ENCODE measurements at places on chromosomes 1 and 21.
A peak's percentile ranks its signal among the peaks of the same experiment; 100 is the strongest.

DNA sequence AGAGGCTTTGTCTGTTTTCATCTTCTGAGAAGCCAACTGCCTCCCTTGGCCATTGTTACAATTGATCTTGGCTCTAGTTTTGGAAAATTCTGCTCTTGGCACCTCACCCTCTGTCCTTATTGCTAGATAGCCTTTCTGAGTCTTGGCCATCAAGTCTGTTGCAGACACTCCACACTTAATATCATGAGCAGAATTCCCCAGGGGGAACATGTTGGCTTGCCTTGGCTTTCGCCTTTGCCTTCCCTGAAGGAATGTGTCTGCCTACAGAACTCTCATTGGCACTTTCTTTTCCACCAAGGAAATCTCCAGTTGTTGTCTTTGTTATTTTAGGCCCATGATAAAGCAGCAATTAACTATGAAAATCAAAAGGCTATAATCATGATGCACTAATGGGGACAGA lies 42.7 kb upstream of the LDLRAP1 start:
- DNase-seq, result no peak

DNA sequence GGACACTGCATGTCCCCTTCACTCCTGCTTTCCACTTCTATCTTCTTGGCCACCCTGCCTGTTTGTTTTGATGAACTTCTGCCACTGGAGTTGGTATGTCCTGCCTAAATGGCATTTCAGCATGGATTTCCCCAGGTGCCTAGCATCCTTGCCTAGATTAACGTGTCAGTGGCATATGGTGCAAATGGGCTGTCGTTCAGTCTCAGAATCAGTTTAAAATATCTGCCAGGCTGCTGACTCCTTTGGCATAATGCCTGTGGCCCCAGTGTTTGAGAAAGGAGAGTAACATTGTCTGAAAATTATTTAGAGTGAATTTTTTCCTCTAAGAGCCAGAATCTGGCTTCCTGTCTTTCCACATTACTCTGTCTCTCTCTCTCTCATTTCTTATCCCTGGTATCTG lies 64.9 kb upstream of the BARHL2 start:
- no peak for DNase-seq

- DNase-seq, result no peak
Observed at GRCh38 chr1:24443241-24443656, 27.6 kb downstream of the NIPAL3 start.

DNA sequence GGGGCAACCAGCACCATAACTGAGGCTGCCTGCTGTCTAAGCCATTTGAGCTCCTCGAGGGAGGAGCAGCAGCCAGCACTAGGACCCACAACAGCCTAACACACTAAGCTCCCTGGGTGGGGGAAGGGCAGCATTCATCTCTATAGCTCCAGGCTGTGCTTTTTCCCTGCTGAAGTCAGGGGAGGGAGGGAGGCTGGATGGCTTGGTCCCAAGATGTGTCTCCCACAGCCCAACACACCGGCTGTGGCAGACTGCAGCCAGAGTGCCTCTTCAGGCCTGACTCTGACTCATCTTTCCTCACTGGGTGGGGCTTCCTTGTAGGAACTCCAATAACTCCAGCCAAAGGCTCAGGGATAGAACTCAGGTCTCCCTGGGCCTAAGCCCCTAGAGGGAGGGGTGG lies 296.3 kb downstream of the PRDM2 start:
- no peak for DNase-seq

GRCh38 chr1:75587692-75588091 lies 23.2 kb downstream of the SLC44A5 start:
- no peak for DNase-seq

- no peak for DNase-seq
Observed at GRCh38 chr1:218474128-218474527, 129.0 kb downstream of the TGFB2 start.

- no peak for DNase-seq
Observed at GRCh38 chr1:204684571-204685235, 835 bp downstream of the LRRN2 start.

DNA sequence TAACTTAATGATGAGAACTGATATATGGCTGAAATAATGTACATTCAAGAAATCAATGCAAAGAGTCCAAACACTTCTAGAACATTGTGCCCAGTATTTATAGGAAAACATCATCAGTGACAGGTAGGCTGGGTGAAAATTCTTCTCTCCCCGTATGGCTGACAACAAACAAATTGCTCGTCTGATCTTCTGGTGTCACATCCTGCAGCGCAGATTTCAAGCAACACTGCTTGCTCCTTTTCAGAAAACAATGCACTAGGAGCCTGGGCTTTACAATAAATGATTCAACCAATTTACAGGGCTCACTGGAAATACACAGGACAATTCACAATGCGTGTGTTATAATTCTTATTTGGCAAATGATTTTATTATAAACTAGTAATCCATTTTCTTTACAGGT lies 185.3 kb downstream of the RERE start:
- DNase-seq, result no peak

GRCh38 chr1:47351305-47351704 lies 17.7 kb downstream of the CMPK1 start:
- no peak for DNase-seq

DNA sequence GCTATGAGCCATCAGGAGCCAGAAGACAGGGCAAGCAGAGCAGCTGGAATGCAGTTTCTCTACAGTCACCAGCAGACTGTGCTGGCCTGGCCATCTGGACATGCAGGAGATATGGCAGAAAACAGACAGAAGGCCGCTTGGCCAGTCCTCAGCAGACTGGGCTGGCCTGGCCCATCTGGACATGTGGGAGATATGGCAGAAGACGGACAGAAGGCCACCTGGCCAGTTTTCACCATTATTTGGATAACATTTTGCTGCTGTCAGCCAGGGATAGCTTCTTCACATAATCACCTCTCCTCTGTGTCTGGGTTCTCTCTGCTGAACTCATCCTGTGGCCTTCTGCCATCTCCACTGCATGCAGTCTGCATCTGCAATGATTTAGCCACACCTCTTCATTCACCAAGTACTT lies 25.0 kb upstream of the CACYBP start:
- DNase-seq, result no peak

DNA sequence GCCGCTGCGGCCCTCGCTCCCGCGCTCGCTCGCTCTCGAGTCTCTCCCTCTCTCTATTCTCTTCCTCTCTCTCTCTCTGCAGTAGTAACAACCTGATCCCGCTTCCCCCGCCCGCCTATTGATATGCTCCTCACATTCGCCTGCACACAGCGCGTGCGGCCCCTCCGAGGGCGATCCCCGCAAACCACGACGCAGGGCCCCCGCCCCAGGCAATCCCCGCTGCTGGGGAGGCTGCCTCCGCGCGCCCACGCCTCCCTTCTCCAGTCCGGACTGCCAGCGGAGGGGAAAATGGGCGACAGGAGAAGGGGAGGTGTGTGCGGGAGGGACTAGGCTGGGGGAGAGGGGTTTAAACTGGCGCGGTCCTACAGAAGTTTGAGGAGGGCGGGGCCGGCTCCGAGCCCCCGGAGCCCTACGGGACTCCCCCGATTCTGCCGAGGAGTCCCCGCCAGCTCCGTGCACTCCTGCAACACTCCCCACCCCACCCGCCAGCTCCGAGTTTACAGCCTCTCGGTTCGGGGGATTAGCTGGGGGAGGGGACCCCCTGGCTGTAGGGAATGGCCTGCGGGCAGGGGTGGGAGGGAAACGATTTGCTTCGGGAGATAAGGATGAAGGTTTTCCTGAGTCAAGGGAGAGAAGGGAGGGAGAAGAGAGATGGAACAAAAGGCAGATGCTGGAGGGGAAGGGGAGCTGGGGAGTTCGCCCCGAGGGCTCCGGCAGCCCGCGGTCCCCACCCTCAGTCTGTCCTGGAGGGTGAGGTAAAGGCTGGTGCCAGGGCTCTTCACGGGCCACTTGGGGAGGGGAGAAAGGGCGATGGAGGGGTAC lies 66.6 kb downstream of the SYT2 start:
- DNase-seq, result no peak

DNA sequence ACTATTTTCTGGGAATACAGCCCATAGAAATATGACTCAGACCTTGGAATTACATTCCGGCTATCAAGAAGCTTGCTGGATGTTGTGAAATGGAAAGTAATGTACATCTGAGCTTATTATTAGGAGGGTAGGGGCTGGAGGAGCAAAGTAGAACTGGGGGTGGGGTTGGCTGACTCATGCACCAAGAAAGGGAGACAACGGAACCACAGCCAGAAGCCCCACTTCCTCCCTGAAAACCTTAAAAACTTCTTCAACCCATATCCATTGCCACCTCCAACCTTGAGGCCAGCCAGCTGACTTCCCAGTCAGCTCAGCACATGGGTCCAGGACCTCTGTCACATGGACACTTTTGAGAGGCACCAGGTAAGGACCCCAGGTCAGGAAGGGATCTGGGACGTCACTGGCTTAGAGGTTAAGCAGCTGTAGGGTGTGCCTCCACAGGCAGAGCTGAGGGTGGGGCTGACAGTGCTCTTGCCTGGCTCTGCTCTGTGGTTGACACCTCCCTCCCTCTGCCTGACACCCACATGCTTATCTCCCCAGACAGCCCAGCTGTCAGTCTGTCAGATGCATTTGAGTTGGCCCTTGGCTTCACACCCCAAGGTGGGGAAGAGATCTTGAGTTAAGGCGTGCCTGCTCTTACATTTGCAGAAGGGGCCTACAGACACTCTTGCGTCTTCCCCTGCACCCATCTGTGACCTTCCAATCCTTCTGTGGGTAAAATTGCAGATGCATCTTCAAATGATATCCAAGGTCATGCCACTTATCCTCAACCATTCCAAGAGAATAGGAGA lies 5.7 kb upstream of the ZNF683 start:
- peak; percentile 83 for DNase-seq

DNA sequence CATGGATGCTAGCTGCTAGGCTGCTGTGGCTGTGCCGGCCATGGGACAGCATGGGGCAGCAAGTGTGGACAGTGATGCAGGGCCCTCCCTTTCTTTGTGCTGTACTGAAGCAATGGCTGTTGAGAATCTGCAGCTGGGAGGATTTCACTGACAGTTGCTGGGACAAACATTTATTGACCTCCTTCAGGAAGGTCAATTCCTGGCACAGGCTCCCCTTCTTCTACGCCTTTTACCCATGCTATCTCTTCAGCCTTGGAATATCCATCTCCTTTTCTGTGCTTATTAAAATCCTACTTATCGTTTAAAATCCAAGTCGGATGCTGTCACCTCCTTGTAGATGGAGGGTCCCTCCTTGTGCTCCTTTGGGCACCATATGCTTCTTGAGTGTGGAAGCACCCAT lies 213.1 kb upstream of the USP24 start:
- DNase-seq, result no peak

DNA sequence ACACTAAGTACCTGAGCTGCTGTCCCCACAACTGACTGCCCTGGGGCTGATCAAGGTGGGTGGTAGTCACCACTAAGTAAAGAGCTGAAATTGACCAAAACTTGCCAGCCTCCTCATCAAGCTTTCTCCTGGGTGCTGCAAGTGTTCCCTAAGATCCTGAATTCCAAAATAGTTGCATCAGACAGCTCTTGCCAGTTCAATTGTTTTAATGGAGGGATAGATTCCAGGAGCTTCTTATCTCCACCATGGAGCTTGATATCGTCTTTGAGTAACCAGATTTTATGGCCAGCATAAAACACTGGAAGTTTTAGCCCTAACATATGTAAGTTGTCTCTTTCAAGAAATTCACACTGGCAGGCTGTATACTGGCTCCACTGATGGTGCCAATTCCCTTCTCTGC lies 90.3 kb downstream of the NID1 start:
- no peak for DNase-seq

DNA sequence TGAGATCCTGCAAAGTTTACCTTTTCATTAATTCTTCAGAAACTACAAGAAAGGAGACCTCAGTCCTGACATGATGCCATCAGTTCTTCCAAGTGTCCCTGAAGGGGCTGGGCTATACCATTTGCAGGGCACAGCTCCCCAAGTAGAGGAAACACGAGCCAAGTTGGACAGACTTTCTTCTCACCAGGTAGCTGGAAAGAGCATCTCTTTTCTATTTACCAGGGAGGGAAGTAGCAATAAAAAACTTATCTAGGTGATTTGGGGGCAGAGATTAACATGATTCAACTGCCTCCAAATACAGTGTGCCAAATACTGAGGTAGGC lies 103.9 kb upstream of the KCND3 start:
- DNase-seq, result no peak

GRCh38 chr1:187817782-187818181 lies 989.0 kb downstream of the PLA2G4A start:
- no peak for DNase-seq

DNA sequence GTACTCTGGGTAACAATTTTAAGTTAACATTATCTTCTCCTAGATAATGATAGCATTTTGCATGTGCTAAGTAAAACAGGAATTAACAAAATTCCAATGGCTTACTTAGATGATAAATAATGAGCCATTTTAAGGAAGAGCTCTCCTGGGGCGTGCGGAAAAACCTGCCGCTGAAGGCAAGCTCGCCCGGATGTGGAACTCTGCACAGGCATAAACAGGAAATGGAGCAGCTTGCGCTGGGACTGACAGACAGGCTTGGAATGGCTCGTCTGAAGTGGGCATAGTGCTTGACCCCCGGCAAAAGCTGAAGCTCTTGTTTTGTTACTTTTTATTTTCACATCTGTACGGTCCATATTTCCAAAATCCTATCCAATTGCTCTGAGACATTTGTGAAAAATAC lies 169.2 kb downstream of the ZNF281 start:
- no peak for DNase-seq

DNA sequence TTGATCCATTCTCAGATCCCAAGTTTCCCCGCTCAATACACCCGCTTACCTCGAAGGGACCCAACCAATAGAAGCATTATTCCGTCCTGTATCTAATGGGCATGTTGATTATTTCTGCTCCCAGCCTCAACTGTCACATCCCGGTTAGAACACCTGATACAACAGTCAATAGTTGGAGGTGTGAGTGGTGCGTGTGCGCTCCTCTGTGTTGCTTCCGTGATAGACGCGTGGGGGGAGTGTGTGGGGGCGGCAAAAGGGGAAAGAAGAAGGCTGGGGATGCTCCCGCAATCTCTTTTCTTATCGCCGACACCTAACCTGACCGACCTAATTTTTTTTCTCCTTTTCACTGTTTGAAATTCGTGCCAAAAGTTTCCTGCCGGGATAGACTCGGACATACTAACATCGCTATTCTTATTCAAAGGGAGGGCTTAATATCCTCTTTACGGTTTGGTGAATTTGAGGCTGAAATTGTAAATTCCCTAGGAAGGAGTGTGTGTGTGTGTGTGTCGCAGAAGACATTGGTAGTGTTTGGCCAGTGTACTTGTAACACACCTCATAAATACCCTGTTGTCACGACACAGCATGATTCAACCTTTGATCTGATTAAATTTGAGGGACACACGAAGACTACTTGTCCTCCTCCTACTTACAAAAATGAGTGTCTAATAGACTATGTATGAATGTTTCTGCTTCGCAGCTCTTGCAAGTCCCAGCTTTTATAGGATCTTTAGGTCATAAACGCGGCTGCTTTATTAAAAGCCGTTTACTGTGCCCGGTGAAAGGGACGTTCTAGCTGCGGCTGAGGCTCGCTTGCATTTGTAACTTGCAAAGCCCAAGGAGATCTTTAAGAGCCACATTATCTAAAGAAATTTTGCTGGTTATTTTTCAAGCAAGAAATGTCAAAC lies 1.5 kb upstream of the PROX1 start:
- DNase-seq, result no peak

GRCh38 chr1:154466206-154466605 lies 35.8 kb upstream of the TDRD10 start:
- no peak for DNase-seq

GRCh38 chr1:89739013-89739843 lies 81.6 kb upstream of the LRRC8D start:
- DNase-seq, result no peak
